ENCODE measurements at places on chromosomes 2 and 18. TPM values are rescaled to one million over a fixed set of nuclear protein-coding genes. Genes with fewer than 3 reads are reported as not detected.

GRCh38 chr18:28208712-28209265, 31.9 kb upstream of the CDH2 start:
- no peak for DNase-seq

DNA sequence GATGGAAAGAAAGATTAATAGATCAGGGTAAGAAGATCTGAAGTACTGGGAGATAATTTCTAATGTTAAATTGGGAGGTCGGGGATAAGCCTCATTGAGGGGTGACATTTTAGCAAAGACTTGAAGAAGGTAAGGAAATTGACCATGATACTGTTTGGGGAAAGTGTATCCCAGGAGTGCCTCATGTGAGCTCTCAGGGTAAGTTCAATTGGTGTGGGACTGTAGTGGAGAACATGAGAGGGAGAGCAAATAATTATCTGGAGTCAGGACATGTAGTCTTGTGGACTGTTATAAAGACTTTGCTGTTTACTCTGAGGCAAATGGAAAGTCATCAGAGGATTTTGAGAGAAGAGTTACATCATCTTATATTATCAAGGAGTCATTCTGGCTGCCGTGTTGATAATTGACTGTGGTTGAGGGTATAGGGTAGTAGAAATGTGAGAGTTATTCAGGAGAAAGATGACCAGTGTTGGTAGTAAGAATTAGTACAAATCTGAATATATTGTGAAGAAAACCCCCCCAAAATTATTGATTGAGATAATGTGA, 624.4 kb downstream of the ADCYAP1 start:
- DNase-seq: no peak

- no peak for DNase-seq
Observed at GRCh38 chr2:231716666-231717280, 8.4 kb downstream of the PTMA start.

The YIPF4 gene
- 17.6 TPM for total RNA-seq

The MAP3K19 gene
- total RNA-seq: not detected

DNA sequence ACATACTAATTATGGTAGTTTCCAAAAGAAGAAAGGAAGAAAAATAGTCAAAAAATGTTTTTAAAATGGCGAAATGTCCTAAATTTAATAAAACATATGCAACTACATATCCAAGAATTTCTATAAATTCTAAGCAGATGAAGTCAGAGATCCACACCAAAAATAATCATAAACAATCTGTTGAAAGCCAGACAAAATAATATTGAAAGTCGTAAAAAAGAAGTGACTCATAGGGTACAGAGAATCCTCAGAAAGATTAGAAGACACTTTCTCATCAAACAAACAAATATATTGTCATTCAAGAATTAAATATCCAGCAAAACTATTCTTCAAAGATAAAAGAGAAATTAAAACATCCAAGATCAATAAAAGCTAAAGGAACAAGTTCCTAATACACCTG, 281.4 kb upstream of the ZNF804A start:
- no peak for DNase-seq

DNA sequence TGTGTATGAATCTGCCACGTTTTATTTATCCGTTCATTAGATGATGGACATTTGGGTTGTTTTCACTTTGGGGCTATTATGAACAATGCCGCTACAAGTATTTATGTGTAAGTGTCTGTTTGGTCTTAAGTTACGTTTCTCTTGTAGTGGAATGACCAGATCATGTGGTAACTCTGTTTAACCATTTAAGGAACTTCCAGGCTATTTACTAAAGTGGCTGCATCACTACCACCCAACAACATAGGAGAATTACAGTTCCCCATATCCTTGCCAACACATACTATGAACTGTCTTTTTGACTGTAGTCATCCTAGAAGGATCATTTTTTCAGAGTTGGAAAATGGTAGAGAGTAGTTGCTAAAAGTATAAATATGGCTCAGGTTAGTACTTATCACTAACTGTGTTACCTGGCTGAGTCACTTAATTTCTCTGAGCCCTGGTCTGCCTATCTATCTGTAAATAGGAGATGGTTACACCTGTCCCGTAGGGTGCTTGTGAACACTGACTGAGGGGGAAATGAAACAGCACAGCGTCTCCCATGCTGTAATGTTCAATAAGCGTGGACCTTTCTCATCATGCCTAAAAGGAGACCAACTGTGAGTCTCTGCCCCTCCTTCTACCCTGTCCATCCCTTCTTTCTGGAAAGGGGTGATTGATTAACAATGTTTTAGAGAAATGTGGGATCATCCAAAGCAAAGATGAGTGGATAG, 103.1 kb downstream of the SH3RF3 start:
- DNase-seq: no peak

DNA sequence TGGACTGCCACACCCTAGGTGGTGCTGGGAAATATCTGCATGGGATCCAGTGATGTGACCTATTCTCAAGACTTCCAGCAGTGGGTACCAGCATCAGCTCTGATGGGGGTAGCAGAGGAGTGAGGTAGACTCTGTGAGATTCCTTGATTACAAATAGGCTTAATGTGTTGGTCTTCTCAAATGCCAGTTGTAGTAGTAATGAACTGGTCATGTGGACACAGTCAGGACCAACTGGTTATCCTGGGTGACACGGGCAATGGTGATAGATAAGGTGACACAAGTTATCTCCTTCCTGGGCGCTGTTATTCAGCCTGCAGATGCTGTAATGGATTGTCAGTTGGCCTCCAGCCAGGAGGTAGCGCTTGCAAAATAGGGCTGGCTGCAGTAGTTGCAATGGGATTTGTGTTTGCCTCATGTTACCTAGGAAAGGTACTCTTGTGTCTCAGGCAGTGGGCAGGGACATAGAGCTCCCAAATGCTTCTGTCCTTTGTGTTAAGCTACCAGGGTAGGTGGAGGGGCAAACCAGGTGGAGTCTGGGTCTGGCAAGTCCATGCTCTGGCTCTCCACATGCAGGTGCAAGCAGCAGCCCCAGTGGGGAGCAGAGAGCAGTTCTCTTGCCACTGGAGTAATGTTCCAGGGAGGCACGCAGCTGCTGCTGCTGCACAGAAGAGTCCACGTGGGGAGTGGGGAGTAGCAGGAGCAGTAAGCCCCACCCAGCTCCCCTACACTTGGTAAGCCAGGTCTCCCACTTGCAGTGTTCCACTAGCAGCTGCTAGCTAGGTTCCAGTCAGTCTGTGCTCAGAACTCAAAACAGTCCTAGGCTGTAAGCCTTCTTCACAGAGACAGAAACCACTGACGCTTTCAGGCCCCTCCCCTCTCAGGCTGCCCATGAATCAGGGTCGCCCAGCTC, 505.4 kb upstream of the DDX18 start:
- DNase-seq: no peak

DNA sequence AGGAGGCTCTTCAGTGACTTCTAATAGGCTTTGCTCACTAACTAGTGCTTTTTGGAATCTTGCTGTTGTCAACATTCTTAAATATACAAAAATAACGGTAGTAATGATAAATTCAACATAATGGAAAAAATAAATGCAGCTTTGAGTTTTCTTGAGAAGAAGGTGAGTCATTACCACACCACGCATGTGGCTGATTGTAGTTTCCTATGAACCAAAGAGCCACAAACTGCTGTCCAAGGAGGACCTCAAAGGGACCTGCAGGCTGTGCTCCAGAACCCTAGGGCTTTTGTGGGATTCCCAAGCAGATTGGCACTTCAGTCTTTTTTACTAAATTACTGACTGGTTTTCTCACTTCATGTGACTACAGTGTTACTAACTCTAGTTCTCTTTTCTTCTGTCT, 66.7 kb downstream of the TPGS2 start:
- no peak for DNase-seq

The NCK2 gene
- total RNA-seq: 30.3 TPM

DNA sequence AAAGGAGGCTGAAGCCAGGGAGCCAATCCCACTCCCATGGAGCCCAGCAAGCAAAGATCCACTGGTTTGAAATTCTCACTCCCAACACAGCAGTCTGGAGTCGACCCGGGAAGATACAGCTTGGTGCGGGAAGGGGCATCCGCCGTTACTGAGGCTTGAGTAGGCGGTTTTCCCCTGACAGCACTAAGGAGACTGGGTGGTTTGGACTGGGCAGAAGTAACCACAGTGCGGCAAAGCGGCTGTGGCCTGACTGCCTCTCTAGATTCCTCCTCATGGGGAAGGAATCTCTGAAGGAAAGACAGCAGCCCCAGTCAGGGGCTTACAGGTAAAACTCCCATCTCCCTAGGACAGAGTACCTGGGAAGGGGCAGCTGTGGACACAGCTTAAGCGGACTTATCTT, 261.6 kb upstream of the KYNU start:
- DNase-seq: no peak

The FAP gene
- not detected for total RNA-seq

GRCh38 chr2:176105730-176106580, 1.1 kb upstream of the HOXD11 start:
- no peak for DNase-seq

The MBOAT2 gene
- total RNA-seq: 16.7 TPM

GRCh38 chr2:169034256-169034655, 3.1 kb upstream of the ABCB11 start:
- no peak for DNase-seq

The NHEJ1 gene
- total RNA-seq: 17.4 TPM

DNA sequence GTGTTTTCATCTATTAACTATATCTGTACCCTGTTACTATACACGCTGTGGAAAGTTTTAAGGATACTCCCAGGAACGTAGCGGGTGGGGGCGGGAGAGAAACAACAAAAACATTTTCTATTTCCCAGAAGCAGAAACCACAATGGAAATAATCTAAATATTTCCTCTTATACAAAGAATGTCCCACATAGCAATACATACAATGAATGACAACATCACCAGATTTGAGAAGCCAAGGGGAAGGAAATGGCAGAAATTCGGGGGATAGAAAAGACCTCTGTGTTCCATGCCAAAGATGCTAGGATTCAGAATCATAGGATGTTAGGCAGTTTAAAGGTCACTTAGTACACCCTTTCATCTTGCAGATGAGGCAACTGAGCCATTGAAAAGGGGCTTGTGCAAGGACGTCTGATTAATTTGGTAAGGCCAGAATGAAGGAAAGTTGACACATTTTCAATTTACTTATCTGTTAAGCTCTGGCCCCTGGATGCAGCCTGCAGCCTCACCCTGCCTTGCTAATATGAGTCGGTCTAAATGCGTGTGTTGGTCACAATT, 41.1 kb upstream of the SCYGR1 start:
- no peak for DNase-seq

DNA sequence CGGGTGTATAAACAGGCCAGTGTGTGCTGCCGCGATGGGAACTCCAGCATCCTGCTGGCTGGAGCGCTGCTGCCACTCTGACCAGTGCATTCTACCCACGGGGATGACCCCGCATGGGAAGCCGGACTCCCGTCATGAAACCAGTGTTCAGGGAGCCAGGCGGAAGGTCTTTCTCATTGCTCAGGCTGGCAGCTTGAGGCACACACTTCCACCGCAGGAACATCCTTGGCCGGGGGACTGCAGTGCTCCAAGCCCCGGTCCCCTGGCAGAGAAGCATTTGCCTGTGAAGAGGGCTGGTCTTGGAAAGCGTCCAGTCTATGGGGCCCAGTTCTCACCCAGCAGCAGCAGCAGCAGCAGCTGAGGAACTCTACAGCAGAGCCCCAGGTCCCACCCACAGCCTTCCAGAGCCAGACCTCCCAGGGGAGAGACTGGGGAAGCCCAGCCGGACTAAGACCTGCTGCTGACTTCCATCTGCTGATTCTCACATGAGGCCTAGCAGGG, 235.9 kb downstream of the KLHL29 start:
- no peak for DNase-seq

The CPLX4 gene
- total RNA-seq: not detected

GRCh38 chr2:9060819-9061218, 57.3 kb upstream of the MBOAT2 start:
- no peak for DNase-seq

DNA sequence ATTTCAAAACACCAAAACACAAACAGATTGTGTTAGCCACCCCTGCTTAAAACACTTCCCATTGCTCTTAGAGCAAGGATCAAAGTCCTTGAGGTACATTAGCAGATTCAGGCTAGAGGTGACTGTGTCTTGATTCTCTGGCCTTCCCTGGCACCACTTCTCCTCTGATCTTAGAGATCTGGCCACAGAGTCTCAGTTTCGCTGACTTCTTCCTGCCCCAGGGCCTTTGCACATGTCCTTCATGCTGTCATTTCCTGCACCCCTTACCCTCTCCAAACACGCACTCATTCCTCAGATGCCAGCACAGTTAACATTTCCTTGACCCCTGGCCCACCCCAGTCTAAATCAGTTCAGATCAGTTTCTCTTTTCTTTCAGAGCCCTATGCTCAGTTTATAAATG, 16.9 kb downstream of the CXCR4 start:
- no peak for DNase-seq

DNA sequence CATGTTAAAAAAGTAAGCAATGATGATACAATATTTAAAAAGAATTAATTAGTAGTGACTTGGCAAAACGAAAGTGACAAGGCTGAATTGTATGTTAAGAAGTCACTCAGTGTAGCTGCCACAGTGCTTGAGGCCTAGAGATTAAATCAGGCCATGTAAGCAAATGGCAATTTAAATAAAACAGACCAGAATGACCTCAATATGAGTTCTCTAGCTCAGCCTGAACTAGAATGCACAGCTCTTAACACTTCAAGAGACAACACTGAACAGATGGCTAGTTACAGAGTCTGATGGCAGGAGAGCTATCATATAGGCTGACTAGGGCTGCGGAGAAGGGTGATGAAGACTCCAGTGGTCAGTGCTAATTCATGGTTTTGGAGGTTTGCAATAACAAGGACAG, 117.9 kb upstream of the ZBTB14 start:
- DNase-seq: no peak

The GDF7 gene
- total RNA-seq: 0.72 TPM

DNA sequence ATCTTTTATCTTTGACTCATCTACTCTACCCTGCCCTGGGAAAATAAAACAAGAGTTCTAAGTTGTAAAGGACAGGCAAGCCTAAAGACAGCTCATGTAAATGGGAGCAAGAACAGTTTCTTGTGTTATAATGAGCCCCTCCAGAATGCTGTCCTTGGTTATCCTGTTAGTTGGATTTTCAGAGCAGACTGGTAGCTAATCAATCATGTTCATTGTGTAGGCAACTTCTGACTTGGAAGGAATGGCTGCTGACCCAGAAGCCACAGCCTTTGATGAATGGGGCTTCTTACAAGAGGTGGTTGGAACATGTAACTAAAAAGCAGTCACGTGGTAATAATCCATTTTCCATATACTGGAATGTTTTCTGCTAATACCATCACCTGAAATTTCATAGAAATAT, 254.2 kb downstream of the AGPS start:
- no peak for DNase-seq

GRCh38 chr2:195672674-195673073, 15.6 kb downstream of the SLC39A10 start:
- DNase-seq: no peak

DNA sequence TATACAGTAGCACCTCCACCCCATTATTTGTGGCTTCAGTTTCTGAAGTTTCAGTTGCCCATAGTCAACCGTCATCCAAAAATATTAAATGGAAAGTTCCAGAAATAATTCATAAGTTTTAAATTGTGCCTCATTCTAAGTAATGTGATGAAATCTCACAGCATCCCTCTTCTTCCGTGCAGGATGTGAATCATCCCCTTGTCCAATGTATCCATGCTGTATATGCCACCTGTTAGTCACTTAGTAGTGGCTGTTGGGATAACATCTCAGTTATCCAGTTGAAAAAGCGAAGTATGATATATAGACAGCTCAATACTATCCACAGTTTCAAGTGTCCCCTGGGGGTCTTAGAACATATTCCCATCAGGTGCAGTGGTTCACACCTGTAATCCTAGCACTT, 119.1 kb upstream of the OTX1 start:
- DNase-seq: no peak

The OTX1 gene
- not detected for total RNA-seq

- DNase-seq: no peak
Observed at GRCh38 chr2:120626566-120626965, 109.1 kb upstream of the GLI2 start.
